Vagina (tissue), 2 donors: ENCODE measurements at places on chromosomes 5 and 9. TPM values are rescaled to one million over a fixed set of nuclear protein-coding genes. Genes with fewer than 3 reads are reported as not detected.

- no peak for DNase-seq
Observed at GRCh38 chr5:149609640-149610219, 28.4 kb downstream of the ARHGEF37 start.

DNA sequence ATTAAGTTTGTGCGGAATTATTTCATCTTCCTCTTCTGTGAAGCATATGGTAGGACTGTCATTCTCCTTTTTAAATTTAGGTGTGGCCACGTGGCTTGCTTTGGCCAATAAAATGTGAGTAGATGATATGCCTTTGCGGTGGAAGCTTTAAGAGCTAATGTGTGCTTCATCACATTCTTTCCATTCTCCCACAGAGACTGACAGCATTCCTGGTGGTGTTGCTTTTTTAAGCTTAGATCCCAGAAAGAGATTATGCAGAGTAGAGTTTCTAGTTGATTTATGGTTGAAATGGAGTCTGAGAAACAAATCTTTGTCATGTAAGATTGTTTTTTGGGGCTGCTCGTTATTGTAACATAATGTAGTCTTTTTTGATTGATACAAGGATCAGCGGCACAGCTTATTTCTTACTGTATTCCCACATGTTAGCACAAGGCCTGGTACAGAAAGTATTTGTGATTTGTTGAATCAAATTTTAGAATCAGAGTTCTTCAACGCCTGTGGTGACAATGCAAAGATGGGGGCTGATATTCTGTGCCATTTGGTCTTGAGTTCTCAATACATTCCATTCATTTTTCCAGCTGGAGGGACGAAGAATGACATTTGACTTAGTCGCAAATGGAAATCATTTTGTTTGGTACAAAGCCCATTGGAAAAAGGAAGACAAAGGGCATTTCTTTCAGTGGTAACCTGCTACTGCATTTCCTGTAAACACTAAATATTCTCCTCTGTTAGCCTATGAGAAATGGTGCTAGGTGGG is 209.9 kb upstream of the VLDLR start:
- no peak for DNase-seq

GRCh38 chr5:5512543-5512942 is 90.1 kb downstream of the ICE1 start:
- no peak for DNase-seq

GRCh38 chr5:126888175-126888574 is 111.2 kb downstream of the LMNB1 start:
- no peak for DNase-seq

GRCh38 chr5:97181856-97182545 is 1.0 kb downstream of the RIOK2 start:
- DNase-seq, result no peak

GRCh38 chr5:73654171-73654811 is 28.3 kb downstream of the ARHGEF28 start:
- no peak for DNase-seq

- no peak for DNase-seq
Observed at GRCh38 chr9:130138171-130138653, 34.0 kb upstream of the NCS1 start.

GRCh38 chr9:113542006-113542405 is 78.5 kb downstream of the RGS3 start:
- DNase-seq, result no peak

DNA sequence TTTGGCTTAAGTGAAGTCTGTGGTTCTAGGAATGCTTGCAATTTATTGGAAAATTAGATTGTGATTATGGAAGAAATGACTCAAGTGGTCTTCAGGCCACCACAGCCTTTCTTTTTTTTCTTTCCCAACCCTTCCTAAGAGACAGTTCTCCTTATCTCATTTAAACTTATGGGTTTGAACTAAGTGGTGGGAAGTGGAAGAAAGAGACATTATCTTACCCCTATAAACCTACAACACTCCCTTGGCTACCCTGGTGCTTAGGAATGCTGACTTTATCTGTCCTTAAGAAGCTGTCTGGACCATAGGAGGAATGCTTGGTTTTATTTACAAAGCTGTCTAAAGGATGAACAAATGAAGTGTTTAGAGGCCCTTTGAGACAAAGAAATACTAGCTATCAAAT is 5.1 kb upstream of the ERAP1 start:
- no peak for DNase-seq

Gene PCDHB10
- total RNA-seq, result 3.2 TPM

Gene ARHGEF37
- 17.7 TPM for total RNA-seq
